ENCODE measurements at places on chromosomes 1 and 21.

DNA sequence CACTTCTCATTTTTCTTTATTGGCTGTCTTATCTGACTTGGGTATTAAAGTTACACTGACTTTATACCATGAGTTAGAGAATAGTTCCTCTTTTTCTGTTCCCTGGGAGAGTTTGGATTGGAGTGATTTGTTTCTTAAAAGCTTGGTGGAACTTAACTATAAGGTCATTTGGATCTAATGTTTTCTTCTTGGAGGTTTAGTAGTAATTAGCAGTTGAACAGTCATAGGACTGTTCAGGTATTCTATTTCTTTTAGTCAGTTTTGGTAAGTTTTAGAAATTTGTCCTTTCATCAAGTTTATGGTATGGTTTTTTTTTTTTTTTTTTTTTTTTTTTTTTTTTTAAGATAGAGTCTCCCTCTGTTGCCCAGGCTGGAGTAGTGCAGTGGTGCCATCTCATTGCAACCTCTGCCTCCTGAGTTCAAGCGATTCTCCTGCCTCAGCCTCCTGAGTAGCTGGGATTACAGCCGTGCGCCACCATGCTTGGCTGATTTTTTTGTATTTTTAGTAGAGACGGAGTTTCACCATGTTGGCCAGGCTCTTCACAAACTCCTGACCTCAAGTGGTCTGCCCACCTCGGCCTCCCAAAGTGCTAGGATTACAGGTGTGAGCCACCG lies 6.3 kb downstream of the TTC3 start:
- DNase-seq: peak; percentile 13

- peak; percentile 54 for DNase-seq
Observed at GRCh38 chr1:193479187-193479586, 292.8 kb upstream of the B3GALT2 start.

DNA sequence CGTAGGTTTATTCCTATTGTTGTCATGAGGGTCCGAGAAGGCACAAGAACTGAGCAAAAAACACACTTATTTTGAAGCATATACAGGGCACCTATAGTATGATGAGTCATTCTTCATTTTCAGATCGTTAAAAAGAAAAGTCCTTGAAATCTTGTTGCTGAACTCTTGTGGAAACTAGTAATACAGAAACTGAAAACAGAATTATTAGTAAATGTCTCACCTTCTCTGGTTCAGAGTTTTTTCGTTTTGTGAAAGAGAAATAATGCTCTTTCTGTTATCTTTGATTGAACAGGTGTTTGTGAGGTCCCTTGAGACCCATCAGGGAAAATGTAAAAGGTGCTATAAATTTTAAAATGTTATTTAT lies 102.0 kb upstream of the COA6 start:
- no peak for DNase-seq

- no peak for DNase-seq
Observed at GRCh38 chr21:42612390-42612789, 41.0 kb upstream of the PDE9A start.

- DNase-seq: no peak
Observed at GRCh38 chr1:231021540-231022031, 18.5 kb downstream of the FAM89A start.

DNA sequence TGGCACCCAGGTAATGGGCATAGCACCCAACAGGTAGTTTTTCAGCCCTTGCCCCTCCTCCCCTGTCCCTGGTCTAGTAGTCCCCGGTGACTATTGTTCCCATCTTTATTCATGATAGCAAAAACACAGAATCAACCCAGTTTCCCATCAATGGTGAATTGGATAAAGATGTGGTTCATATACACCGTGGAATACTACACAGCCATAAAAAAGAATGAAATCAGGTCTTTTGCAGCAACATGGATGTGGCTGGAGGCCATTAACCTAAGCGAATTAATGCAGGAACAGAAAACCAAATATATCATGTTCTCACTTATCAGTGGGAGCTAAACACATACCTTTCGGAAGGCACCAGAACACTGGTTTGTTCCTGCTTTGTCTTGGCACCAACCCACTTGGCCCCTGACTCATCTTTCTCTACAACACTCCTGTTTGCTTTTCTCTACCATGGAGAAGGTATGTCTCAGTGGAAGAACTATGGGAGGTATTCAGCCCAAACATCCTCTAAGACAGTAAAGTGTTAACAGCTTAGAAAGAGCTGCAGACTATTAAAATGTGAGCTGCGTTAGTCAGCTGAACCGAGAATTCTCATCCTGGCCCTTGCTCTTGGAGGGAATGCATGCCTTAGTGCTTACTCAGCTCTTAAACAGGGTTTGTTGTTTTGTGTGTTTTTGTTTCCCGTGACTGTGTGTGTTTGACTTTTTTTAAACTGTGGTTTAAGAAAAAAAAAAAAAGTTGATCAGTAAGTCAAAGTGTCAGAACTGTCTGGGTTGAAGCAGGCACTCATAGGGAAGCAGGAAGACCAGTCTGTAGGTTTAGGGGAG lies 203.0 kb downstream of the TOMM20 start:
- no peak for DNase-seq

GRCh38 chr21:20968391-20968790 lies 29.8 kb upstream of the NCAM2 start:
- DNase-seq: no peak

GRCh38 chr1:108598340-108598739 lies 38.4 kb downstream of the EEIG2 start:
- DNase-seq: no peak

DNA sequence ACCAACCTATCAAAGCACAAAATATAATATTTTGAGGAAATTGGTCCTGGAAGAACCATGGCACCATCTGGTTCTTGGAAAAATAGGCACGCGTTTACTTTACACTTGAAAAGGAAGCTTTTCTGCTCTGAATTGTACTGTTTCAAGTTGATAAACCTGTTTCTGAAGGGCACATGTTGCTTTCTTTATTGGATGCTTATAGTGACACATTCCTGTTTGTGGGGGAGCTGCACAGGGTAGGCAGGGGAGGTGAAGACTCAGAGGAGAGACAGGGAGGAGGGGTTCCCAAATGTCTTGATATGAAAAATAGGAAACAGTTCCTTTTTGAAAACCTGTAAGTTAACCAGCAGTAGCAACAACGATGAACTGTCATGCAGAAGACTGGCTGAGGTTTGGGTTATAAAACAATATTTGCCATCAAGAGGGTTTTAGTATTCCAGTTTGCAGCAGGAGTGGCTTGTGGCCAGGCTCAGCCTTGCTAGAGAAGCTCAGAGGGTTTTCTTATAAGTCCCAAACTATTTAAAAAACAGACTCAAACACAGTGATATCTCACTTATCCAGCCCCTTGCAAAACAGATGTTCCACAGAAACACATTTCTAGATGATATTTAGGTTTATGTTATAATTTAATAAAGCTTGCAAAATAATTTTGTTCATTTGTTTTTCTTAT lies 127.0 kb upstream of the MROH9 start:
- DNase-seq: no peak

DNA sequence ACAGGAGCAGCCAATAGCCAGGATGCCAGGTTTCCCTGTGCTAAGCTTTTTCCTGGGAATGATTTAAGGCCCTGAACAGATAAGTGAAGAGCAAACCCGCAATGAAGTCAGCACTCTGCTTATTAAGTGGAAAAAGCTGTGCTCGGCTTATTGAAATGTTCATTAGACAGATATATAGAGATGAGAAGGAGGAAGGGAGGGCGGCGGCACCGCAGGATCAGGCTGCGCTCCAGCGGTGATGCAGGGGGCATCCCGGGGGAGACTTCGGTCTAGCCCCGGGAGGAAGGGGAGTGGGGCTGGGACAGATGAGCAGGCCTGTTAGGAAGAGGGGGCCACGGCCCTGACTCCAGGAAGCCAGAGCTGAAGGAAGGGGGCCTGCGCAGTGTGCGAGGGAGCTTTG lies 115.0 kb downstream of the TMEM53 start:
- DNase-seq: no peak

DNA sequence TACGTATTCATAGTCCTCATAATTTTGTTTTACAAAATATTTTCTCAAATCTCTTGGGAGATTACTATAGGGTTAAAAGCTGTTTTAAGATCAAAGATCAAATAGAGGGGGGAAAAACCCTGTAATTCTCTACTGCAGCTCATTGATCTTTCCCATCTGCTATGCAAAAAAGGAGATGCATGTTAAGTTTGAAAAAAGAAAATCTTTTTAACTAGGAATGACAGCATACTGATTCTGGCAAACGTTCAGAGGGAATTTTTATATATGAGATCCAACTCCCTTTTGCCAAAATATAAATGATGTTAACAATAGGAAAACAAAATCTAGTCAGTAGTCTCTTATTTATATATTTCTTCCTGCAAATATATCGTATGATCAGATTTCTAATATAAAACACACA lies 69.1 kb downstream of the SMYD3 start:
- DNase-seq: no peak

- no peak for DNase-seq
Observed at GRCh38 chr1:32919811-32920733, 18.9 kb upstream of the TMEM54 start.

DNA sequence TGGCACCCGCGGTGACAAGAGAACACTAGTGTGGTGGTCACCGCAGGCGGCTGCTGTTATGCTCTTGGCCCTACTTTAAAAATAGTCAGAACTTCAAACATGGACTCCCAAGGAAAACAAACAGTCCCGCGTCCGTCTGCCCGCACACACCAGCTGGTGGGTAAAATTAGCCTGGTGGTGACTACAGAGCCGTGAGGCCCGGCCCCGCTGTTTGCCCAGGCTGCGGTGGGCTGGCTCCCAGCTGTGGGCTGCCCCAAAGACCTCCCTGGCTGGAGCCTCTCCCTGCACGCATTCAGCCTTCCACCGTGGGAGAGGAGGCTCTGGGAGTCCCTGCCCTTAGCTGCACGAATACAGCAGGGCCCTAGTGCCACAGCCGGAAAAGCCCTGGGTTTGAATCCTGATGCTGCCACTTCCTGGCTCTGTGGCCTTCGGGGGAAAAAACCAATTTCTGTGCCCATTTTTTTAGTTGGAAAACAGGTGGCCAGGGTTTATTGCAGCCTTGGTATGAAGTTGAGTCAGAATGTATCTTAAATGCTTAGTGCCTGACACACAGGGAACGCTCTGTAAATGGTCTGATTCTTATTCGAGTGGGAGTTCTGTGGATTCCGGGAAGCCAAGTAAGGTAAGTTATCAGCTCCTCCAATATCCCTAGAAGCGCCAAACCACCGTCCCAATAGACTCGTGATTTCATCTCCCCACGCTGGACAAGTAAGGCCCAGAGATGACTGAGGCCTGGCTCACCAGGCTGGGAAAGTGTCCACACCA lies 58.2 kb downstream of the ALPL start:
- DNase-seq: no peak

GRCh38 chr1:29849038-29849750 lies 612.9 kb downstream of the PTPRU start:
- DNase-seq: peak; percentile 64

DNA sequence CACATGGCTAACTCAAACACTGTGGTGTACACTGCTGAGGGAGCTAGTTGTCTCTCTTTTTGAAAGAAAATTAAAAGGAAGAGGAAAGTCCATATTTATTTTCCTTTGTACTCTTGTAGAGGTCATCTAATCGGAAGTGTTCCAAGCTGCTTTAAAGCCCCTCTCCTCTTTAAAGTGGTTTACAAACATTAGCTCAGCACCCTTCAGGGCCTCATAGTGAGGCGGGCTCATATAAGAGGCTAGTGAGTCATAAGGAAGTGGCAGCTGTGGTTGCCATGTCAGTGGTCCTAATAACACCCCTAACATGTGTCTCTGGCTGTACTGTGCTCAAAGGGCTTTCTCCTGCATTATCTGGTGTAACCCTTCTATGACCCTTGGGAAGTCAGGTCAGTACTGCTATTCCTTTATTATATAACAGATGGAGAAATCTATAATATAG lies 104.4 kb upstream of the SERBP1 start:
- no peak for DNase-seq

DNA sequence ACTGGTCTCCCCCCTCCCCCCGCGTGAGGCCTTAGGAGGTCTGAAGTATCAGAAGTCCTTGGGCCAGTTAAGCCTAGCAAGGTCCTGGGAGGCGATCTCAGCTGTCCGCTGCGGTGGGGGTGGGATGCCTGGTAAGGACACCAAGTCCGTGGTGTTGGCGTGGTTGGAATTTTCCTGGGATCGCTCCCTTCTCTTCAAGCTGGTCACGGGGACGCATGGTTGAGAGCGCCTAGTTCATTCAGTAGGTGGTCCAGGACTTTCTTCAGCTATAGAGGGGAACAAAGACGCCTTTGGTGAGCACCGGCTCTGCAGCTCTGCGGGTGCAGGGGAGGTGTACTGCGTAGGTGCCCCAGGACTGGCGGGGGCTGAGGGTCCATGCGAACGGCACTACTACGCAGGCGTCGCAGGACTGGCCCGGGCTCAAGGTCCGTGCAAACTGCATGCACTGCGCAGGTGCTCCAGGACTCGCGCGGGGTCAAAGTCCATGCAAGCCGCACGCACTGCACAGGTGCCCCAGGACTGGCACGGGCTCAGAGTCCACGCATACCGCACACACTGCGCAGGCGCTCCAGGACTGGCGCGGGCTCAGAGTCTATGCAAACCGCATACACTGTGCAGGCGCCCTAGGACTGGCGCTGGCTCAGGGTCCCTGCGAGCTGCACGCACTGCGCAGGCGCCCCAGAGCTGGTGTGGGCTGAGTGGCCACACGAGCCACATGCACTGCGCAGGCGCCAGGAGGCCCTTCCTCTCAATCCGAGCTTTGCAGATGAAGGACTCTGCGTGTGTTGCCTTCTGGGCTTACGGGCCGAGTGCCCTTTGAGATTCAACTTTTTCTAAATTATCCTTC lies 36.6 kb upstream of the HMGN1 start:
- DNase-seq: peak; percentile 83

DNA sequence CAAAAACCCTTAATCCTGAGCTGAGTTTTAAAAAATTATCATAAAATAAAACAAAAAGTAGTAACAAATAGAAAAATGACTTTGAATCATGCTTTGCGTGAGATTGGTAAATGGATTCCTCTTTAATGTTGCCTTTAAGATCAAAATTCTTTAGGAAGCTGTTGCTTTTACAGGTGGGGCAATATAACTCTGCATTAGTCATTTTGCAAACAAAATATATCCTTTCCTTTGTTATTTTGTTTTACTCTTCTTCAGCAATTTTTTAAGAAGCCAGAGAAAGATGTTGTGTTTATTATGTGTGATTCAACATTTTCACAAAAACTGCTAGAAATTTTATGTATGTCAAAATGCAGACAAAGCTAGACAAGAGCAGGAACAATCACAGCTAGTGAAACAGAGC lies 50.0 kb downstream of the MARK1 start:
- DNase-seq: no peak

GRCh38 chr21:32921632-32922230 lies 104.0 kb upstream of the OLIG2 start:
- peak; percentile 65 for DNase-seq

- DNase-seq: peak; percentile 64
Observed at GRCh38 chr1:207997486-207998268, 86.8 kb upstream of the CD34 start.

Measured in activated CD4-positive, alpha-beta T cell treated with anti-CD3 and anti-CD28 coated beads for 48 hours (primary cell).